ENCODE measurements at places on chromosomes 2 and 18.

- DNase-seq: no peak
Measured at GRCh38 chr18:59056706-59057492, 82.8 kb upstream of the SEC11C start.

- no peak for DNase-seq
Measured at GRCh38 chr2:223075301-223076270, 23.6 kb downstream of the KCNE4 start.

GRCh38 chr2:24788816-24789215 lies 4.4 kb downstream of the PTRHD1 start:
- DNase-seq: no peak

- DNase-seq: no peak
Measured at GRCh38 chr2:163675388-163675787, 60.4 kb downstream of the FIGN start.

GRCh38 chr18:21735452-21736015 lies 5.1 kb upstream of the MIB1 start:
- peak; percentile 86 for DNase-seq

- no peak for DNase-seq
Measured at GRCh38 chr2:168767258-168767657, 35.2 kb upstream of the NOSTRIN start.

- DNase-seq: no peak
Measured at GRCh38 chr2:147025646-147026585, 818.9 kb upstream of the ACVR2A start.

GRCh38 chr2:23901966-23902846 lies 24.7 kb downstream of the ATAD2B start:
- no peak for DNase-seq

GRCh38 chr2:58862244-58862643 lies 621.1 kb upstream of the FANCL start:
- no peak for DNase-seq

DNA sequence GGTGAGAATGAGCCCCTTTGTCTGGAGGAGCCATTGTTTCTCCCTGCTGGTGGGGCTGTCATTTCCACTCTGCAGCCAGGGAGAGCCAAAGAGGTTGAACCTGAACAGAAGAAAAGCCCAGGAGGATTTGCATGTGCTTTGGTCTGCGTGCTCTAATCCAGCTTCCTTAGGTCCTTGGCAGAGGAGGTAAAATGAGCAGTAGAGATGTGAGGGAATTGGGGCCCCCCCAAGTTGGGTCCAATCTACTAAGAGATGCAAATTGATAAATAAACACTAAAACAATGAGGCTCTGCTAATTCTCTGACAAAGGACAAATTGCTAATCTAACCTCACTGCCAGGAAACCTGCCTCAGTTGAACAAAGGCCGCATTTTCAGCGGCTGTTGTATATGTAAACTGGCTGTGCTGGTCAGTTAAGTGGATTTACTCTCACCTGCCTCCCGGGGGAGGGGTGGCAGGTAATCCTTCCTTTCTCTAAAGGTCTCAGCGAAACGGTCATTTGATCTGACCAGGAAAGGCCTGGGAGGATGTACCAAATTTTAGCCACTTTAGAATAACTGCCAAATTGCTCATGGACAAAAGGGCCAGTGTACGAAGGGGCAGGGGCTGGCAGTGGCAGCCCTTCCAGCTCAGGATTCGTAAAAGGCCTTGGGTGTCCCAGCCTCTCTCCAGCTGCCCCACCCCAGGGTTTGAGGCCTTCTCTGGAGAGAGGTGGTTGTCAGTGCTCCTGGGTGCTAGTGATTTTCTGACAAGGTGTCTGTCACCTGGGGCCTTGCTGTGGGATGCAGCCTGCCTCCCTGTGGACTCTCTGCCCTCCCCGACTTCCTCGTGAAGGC lies 193.6 kb downstream of the MIB1 start:
- DNase-seq: no peak

DNA sequence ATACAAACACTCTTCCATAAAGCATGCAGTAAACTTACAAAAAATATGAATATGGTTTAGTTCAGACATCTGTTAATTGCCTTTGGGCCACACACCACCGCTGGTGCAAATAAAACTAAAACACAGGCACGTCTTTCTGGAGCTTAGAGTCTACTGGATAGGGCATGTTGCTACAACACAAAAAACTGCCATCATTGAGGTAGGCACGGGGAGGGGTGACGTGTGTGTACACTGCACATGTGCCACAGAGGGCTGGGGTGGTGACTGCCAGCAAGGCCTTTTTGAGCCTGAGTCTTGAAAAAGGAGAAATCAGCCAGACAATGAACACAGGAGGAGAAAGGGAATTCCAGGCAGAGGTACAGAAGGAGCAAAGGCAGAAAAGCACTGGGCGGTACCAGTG lies 5.1 kb downstream of the SERPINE2 start:
- DNase-seq: no peak

- no peak for DNase-seq
Measured at GRCh38 chr18:57976230-57976773, 67.7 kb upstream of the NEDD4L start.

- DNase-seq: no peak
Measured at GRCh38 chr2:38097988-38098385, 22.0 kb upstream of the CYP1B1 start.

- peak; percentile 91 for DNase-seq
Measured at GRCh38 chr2:84970868-84971509, at the start of gene KCMF1. Gene KCMF1 (plus strand): TSS chr2:84971161. CDS start chr2:84971452, 291 bp downstream.

GRCh38 chr18:13374468-13375301 lies 156.1 kb downstream of the LDLRAD4 start:
- no peak for DNase-seq

- no peak for DNase-seq
Measured at GRCh38 chr2:155223781-155224406, 525.4 kb downstream of the KCNJ3 start.

- DNase-seq: no peak
Measured at GRCh38 chr2:224030786-224031185, 8.3 kb downstream of the SERPINE2 start.

- DNase-seq: no peak
Measured at GRCh38 chr2:30545875-30546274, 98.8 kb downstream of the LCLAT1 start.

GRCh38 chr2:159202568-159203071 lies 83.9 kb downstream of the WDSUB1 start:
- DNase-seq: no peak

- no peak for DNase-seq
Measured at GRCh38 chr2:143742581-143742980, 613.4 kb downstream of the ARHGAP15 start.

- DNase-seq: no peak
Measured at GRCh38 chr2:225894236-225894980, 494.9 kb downstream of the NYAP2 start.

DNA sequence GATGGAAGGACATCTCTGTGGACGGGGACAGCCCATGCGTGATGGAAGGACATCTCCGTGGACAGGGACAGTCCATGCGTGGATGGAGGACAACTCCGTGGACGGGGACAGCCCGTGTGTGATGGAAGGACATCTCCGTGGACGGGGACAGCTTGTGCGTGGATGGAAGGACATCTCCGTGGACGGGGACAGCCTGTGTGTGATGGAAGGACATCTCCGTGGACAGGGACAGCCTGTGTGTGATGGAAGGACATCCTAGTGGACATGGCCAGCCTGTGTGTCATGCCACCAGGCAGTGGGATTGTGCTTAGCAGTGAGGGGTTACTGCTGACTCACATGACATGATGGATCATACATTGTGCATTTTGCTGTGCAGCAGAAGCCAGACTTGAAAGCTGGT lies 30.0 kb upstream of the NFATC1 start:
- no peak for DNase-seq

DNA sequence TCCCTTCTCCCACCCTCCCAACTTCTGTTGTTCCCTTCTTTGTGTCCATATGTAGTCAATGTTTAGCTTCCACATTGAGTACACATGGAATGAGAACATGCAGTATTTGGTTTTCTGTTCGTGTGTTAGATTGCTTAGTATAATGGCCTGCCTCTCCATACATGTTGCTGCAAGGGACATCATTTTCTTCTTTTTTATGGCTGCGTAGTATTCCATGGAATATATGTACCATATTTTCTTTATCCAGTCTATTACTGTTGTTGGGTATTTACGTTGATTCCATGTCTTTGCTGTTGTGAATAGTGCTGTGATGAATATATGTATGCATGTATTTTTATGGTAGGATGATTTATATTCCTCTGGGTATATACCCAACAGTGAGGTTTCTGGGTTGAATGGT lies 42.0 kb downstream of the NUP35 start:
- DNase-seq: no peak

DNA sequence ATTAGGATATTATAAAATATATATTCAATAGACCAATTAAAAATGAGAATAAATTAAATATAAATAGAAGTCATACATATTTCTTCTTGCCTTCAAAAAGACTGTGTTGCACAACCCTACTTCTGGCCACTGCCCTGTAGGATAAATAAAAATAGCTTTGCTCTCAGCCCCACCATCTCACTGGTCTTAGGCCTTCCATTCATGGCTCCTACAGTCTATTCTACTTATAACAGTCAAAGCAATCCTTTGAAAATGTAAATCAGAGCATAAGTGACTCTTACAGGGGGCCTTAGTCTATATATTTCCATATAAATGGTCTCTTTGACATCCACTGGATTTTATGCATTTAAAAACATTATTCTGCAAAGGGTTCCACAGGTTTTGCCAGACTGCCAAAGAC lies 72.9 kb downstream of the KLF7 start:
- no peak for DNase-seq

GRCh38 chr2:98012561-98012991 lies 16.8 kb upstream of the TMEM131 start:
- no peak for DNase-seq

DNA sequence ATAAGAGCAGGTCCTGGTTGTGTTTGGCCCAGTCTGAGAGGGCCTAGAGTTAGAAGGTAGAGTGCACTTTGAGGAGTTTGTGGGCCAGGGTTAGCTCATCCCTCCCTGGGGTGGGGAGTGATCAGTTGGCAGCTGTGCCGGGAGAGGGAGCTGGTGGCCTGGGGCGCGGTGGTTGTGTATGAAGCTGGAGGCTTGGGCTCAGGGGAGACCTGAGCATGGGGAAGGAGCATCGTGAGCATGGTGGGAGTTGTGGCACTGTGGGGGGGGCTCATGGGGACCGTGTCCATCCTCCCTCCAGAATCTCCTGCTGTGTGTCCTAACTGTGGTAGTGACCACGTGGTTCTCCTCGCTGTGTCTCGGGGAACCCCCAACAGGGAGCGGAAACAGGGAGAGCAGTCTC lies 13.6 kb downstream of the STK11IP start:
- no peak for DNase-seq

DNA sequence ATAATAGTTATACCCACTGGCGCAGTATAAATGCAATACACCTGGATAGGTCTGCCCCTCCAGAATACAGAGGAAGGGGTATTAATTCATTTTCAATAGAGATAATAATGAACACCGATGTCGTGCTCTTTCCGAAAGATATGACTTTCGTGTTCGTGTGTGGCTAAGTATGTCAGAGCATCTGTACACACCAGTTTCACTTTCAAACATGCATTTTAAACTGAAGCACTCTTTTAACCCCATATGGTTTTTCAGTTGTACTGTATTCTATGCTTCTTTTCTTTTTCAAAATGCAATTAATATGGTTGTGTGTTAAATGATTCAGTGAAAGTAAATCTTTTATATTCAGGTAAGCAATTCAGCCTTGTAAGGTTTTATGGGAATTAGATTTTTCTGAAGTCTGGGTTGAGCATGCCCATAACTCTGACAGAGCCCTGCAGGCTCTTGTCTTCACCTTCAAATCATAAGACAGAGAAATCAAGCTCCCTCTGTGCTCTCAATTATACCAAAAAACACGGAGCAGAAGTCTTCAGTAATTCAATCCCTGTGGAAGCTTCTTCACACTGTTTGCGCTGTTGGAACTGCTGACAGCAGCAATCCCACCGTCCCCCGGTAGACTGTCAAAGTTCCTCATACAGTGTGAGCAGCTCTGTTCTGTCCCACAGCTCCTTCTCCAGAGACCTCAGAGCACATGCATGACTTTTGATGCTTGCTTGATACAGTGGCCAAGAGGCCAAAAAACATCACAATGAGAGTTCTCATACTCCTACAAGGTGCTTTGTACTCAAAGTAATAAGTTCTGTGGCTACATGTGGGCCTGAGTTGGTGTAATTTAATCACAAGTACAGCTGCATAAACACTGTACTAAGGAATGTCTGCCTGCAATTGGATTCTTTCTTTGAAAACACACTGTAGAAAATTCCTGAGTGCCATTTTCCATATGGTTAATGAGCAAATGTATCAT lies 186.8 kb downstream of the ZNF521 start:
- DNase-seq: no peak

DNA sequence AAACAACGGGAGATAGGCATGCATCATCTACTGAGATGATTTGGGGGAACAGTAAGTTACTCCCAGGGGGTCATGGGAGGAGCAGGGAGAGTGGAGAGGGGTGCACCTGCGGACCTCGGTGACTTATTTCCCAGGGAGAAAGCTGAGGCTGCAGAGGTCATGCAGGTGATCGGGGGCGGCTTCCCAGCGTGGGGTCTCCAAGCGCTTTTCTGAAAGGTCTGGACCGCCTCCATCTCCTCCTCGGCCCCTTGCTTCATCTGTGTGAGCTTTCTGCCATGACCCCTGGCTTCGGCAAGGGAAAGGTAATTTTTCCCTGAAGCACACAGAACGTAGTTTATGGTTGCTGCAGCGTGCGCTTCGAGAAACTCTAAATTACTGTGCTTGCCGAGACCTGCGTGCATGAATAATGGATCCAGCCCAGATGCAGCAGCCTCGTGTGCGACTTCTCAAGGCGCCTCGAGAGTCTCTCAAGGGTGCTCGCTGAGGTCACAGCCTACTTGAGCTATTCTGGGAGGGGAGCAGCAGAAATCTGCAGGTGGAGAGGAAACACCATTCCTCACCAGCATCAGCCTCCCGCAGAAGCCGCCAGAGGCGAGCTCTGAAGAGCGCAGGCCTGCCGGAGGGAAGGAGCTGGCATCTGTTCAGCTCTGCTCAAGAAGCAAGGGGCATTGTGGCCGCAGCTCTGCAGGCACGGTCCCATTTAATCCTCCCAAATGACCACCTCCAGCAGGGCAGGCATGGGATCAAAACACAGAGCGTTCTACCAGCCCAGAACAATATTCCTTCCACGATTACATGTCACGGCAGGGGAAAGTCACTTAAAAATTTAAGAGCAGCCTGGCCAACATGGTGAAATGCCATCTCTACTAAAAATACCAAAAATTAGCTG lies 308.4 kb upstream of the MYT1L start:
- DNase-seq: no peak

DNA sequence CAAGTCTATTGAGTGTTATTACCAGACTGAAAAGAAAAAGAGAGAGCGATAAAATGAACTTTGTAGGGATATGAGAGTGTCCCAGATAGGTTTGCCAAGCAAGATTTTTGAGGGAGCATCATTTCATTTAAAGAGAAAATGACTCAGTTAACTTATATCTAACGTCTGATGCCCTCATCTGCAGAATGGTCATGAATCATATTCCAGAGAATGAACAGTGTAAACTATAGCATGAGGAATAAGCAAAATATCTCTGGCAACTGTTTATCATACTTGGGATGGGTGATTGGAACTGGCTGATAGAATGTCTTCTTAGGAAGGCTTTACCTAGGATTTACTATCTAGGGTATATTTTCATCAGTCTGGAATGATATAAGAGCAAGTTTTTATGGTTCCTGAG lies 289.4 kb downstream of the CMPK2 start:
- DNase-seq: no peak
